ENCODE measurements at places on chromosomes 2 and 18.

GRCh38 chr2:213989207-213989606 lies 421.6 kb upstream of the VWC2L start:
- no peak for DNase-seq

DNA sequence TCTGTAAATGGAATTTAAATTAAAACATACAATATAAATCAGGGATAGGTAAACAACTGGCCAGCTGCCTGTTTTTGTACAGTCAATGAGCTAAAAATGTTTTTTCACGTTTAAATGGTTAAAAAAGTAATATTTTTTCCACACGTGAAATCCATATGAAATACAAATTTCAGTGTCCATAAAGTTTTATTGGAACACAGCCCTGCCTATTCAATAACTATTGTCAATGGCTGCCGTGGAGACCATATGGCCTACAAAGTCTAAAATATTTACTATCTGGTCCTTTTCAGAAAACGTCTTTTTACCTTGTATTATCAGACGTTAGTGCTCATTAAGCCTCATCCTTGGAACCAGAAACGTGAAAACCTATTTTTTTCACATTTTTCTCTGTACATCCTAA lies 1.3 kb downstream of the TMEM17 start:
- DNase-seq = no peak

GRCh38 chr2:48792030-48792429 lies 36.5 kb upstream of the LHCGR start:
- DNase-seq = no peak

DNA sequence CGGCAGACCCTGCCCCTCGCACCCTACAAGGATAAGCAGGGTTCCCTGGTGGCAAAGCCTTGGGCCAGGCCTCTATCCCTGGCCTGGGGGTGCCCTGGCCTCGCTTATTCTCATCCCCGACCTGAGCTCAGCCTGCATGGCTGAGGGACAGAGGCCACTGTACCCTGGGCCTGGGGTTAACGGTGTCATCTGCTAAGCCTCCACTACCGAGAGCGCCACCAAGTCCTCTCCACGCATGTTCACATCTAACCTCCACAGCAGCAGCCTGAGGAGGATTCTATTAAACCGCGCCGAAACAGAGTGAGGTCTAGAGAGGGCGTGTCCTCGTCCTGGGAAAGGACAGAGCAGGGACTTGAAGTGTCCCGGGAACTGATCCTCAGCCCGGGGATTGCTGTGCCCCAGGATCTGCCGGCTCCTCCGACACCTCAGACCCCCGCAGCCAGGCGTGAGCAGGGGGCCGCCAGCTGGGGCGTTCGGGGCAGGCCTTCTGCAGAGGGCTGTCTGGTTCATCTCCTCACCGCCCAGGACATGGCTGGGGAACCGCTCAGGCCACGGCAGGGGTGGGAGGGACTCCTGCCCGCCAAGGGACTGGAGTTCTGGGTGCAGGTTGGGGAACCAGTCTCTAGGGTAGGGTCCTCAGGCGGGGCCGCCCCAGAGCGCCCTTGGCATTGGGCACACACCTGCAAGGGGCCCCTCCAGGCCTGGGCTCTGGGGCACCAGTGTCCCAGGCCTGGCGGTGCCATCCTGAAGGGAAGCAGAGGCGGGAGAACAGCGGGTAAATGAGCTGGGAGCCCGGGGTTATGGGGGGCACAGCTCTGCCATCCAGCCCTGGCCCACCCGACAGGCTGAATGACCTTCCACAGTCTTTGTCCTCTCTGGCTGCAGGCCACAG lies 68.0 kb upstream of the SMAD7 start:
- DNase-seq = peak; percentile 30

GRCh38 chr2:28135799-28136198 lies 245.3 kb downstream of the BABAM2 start:
- DNase-seq = no peak

DNA sequence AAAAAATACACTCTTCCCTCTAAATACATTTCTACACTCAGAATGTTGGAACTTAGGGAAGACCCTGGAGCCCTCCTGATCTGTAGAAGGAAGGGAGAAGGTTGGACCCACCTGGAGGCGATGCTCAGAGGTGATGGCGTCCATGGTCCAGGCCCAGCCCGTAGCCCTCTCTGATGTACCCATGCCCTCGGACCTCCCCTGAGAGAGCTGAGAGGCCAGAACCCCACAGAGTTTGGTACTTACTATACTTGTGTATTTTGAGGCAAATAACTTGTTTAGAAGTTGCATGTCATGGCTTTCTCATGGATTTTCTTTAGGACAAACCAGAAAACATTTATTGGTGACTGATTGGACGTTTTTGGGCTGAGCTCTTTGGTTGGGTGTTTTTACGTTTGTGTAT lies 10.5 kb downstream of the CTDP1 start:
- DNase-seq = no peak

- DNase-seq = no peak
These were observed 580.6 kb upstream of the SOX11 start for GRCh38 chr2:5111581-5111980.

DNA sequence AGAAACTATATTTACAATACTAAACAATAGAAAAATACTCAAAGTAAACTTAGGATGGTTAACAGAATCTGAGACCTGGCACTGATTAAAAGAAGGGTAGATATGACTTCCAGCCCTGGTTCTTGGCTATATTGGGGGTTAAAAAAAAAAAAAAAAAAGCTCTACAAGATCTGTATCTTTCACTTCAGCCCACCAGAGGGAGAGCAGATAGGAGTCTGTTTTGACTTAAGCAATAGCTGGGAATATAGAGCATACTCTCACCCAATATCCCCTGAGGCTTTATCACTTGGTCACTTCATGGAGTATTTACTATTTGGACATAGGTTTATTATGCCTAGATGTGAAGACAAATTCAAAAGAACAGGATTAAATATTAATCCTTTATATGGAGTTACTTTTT lies 598.9 kb upstream of the LINC00305 start:
- no peak for DNase-seq

DNA sequence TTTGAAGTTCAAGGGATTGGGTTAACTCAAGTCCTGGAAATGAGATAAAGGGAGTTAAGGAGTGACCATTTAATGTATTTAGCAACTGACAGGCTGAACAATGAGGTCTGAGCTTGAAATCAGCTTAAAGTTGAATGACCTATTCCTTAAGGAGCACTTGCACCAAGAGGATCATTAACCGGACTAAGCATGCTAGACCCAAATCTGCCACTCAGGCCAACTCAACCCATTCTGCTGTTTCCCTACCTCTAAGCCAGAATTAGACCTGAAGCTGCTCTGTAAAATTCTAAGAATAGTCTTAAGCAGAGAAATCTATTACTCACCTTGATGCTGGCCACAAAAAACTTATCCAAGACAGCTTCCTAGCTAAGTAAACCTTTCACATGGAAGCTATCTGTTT lies 59.8 kb downstream of the SPRED2 start:
- no peak for DNase-seq

- peak; percentile 21 for DNase-seq
These were observed 29.0 kb upstream of the TNS1 start for GRCh38 chr2:218031771-218032257.

DNA sequence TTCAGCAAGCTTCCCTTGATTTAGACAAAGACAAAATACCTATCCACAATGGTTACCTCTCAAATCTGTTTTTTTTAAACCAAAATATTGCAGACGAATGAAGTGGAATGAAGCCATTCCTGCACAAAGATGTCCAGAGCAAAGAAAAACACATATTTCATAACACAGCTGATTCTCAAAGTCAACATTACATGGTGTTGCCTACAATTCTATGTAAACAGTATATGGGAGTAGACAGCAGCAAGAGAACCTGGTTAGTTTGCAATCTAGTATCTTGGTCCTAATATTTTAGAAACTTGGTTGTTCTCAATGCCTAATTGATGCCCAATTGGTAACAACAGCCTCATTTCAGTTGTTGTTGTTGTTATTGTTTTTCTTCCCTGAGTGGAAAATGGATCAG lies 1240.9 kb upstream of the CHAC2 start:
- no peak for DNase-seq

DNA sequence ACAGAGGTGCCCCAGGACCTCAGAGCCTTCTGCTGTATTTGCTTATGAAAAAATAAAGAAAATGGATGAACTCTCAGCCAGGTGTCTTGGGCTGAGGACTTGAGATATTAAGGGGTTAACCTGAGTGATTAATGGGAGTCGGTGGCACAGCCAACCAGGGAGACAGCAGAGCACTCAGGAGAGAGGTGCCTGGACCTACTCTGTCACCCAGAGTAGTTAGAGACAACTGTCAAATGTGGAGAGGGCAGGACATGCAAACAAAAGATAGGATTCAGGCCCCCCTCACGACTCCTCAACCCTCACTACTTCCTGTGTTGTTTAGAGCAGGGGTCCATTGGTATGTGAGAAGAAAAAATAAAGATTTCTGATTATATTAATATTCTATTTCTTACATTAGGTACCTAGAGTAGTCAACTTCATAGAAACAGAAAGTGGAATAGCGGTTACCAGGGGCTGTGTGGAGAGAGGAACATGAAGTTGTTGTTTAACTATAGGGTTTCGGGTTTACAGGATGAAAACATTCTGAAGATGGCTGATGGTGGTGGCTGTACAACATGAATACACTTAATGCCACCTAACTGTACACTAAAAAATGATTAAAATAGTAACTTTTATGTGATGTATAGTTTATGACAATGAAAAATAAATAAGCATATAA lies 28.6 kb upstream of the CETN1 start:
- no peak for DNase-seq

DNA sequence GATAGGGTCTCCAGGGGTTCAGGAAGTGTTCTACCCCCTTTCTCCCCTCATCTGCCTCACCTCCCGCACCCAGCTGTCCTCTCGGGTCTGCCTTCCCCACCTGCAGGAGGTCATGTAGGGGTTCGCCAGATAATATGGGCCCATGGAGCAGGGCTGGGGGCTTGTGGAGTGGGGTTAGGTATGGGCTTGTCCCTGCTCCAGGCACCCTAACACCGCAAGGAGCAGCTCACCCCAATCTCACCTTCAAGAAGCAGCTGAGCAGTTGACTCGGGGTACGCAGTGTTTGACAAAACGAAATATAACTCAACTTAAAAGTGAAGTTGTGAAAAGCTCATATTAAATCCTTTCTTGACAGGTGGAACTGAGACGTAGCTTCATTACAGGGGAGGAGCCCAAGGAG lies 99.6 kb downstream of the CTIF start:
- no peak for DNase-seq

DNA sequence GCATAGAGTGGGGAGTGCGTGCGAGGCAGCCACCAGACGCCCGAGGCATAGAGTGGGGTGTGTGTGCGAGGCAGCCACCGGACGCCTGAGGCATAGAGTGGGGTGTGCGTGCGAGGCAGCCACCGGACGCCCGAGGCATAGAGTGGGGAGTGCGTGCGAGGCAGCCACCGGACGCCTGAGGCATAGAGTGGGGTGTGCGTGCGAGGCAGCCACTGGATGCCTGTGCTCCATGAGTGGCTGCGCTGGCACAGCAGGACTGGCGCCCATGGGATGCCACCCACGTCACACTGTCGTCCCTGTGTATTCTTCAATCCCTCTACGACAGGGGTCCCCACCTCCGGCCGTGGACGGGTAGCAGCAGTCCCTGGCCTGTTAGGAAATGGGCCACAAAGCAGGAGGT lies 221.9 kb downstream of the HDAC4 start:
- no peak for DNase-seq

DNA sequence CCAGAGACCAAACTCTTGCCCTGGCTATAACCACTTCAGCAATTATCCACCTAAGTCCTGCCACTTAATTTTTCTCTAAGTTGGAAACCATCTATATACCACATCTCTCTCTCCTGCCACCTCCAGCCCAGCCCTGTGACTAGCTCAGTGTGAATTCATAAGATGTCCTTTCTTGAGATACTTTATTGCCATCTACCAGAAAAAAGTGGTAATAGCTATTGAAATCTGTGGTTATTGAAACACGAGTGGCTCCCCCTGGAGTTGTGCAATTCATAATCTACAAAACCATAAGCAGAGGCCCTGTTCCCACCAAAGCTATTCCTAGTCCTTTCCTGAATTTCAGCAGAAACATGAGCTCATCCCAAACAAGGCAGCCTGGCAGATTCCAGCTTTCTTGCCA lies 324.0 kb downstream of the TXNL1 start:
- no peak for DNase-seq

DNA sequence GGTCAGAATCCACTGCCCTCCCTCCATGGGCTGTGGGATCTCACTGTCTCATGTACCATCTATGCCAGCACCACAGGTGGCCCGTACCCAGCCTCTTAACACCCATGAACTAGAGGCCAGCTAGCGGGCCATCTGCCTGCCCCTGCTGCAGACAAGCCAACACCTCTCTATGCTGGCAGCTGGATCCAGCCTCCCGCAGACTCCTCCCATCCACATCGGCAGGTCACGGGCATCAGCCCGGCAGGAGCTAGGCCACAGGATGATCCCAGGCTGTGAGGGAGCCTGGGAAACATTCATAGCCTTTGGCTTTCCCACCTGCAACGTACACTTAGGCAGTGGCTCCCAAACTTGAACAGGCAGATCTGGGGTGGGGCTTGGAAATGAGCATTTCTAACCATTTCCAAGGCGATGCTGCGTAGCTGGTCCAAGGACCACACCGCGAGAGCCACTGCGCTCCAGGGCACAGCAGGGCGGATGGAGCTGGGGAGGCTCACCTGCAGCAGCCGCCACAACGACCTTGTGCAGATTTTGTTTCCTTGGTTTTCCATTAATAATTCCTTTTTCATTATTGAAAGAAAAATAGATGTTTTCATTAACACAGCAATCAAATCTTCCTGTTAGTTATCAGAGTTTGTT lies 114.7 kb downstream of the KCNF1 start:
- DNase-seq = no peak

GRCh38 chr2:42910645-42911405 lies 118.4 kb upstream of the HAAO start:
- DNase-seq = no peak
